ENCODE measurements at places on chromosomes 4 and X. TPM values are rescaled to one million over a fixed set of nuclear protein-coding genes. Genes with fewer than 3 reads are reported as not detected.

HMGN5 gene
- total RNA-seq, result 2.2 TPM

TSPAN7 gene
- 0.19 TPM for total RNA-seq

BEX3 gene
- 344 TPM for total RNA-seq

PAGE5 gene
- total RNA-seq, result not detected

RASSF6 gene
- 0.13 TPM for total RNA-seq

MTMR8 gene
- total RNA-seq, result 1.1 TPM

ETNPPL gene
- total RNA-seq, result not detected

CPLX1 gene
- total RNA-seq, result not detected

SOWAHB gene
- under 0.01 TPM for total RNA-seq

MAGEA2 gene
- total RNA-seq, result not detected

CCKAR gene
- 0.13 TPM for total RNA-seq

RTL3 gene
- total RNA-seq, result not detected

KCNE5 gene
- 0.25 TPM for total RNA-seq

HPGD gene
- total RNA-seq, result 0.50 TPM

BEX5 gene
- total RNA-seq, result not detected

CXCL8 gene
- 2.1 TPM for total RNA-seq

MAGEB10 gene
- not detected for total RNA-seq

TRPC5OS gene
- not detected for total RNA-seq

PTPN13 gene
- 44.8 TPM for total RNA-seq

NSUN7 gene
- total RNA-seq, result not detected

FGFR3 gene
- 0.92 TPM for total RNA-seq

VCX gene
- not detected for total RNA-seq

EPGN gene
- 7.7 TPM for total RNA-seq

HSPA4L gene
- total RNA-seq, result 6.5 TPM

Data from aortic smooth muscle cell (primary cell).